Activated CD8-positive, alpha-beta memory T cell treated with anti-CD3 and anti-CD28 coated beads for 48 hours (primary cell): ENCODE measurements at places on chromosomes 7 and 10.

DNA sequence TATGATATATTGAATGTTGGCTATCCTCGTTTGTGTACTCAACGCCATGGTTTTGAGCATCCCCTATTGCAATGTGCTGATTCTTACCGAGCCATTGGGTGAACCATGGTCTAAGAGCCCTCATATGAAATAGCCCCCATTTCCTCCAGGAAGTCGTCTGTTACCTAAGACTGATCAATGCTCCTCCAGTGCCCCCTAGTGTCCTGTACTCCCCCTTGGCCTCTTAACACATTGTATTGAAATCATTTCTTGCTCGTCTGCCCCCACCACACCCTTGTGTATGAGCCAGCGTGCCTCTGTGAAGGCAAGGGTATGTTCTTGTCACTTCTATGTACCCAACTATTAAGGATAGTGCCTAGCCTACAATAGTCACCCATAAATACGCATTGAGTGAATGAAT is 11.2 kb upstream of the SLC35B4 start:
- DNase-seq, result peak; percentile 24

GRCh38 chr7:99386584-99387238 is 12.2 kb downstream of the ARPC1B start:
- DNase-seq, result no peak

GRCh38 chr7:86013662-86014061 is 630.0 kb upstream of the GRM3 start:
- no peak for DNase-seq

GRCh38 chr10:1462994-1463633 is 274.2 kb downstream of the ADARB2 start:
- DNase-seq, result no peak

DNA sequence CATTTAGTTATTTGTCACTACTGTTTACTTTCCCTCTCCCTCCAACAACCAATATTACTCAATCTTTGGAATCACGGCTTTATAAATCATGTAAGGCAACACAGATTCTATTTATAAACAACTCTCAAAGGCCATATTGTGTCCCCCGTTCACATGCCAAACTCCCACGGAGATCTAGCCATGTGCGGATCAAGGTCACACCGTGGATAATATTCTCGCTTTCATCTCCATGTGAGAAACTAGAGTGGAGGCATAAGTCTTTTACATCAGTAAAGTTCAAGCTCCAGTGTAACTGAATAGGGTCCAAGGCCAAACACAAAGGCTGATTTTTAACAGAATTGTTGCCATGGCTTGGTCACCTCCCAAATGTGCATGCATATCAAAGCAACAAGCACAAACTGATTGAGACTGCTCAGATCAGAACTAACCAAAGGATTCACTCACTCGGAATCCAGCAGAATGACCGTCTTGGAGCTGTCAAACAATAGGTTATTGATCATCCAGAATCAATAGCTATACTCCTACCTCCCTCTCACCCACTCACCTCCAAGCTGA is 569.5 kb upstream of the LRRN3 start:
- no peak for DNase-seq

- DNase-seq, result no peak
Measured at GRCh38 chr7:142111499-142111898, at the start of gene MGAM2. Gene MGAM2 (plus strand): TSS chr7:142111718. CDS start chr7:142116874, 5,156 bp downstream.

DNA sequence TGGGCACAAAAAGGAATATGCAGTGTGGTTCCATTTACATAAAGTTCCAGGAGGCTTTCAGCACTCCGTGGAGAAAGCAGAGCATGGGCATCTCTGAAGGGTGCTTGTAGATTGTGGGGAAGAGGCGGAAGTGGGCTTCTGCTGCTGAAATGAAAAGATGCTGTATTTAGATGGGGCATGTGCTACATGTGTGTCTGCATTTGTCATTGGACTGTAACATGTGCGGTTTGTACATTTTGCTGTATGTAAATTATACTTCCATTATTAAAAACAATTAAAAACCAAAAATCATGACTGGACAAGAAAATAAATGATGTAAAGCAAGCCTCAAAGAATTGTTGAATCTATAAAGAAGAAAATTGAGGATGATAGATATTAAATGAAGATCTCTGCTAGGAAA is 334.0 kb downstream of the WDR37 start:
- no peak for DNase-seq

DNA sequence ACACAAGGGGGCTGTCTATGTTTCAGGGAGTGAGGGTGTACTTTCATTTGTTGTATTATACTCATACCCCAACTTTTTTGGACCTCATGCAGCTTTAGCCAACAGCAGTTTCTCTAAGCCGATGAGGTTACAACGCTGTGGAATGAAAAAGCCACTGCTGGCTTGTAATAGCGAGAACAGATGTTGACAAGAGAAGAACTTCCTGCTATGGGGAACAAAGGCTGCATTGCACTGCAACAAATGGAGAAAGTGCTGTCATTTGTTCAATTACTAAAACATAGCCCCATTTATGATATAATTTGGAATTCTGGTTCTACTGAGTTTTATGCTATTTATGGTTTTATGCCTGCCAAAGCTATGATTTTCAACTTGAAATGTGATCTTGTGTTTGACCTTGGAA is 104.2 kb upstream of the TMEM72 start:
- no peak for DNase-seq

- DNase-seq, result no peak
Measured at GRCh38 chr10:26436848-26437247, 1.3 kb upstream of the APBB1IP start.

GRCh38 chr7:83410989-83411591 is 237.8 kb downstream of the SEMA3E start:
- no peak for DNase-seq

GRCh38 chr10:49602380-49603023 is 7.6 kb upstream of the SLC18A3 start:
- no peak for DNase-seq
